Activated CD4-positive, alpha-beta T cell treated with anti-CD3 and anti-CD28 coated beads, Interleukin-2, amount 50 U/mL, for 16 hours (primary cell): ENCODE measurements at places on chromosomes 2 and 18.

- no peak for DNase-seq
Observed at GRCh38 chr2:23495661-23496114, 110.7 kb downstream of the KLHL29 start.

DNA sequence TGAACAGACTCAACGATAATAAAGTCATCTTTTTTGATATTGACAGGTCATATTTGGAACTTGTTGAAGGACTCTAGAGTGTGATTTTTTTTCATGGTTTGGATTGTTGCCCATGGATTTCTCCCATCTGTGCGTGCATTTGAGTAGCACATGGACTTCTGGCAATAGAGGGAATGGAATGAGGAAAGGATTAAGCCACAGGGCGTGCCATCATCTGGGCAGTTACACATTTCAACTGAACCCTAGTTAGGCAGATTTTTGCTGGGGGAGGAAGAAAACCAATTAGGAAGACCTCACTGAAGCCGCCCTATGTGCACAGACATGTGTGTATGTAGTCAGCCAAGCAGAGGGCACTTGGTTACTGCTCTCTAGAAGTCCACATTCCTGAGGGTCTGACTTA is 72.6 kb downstream of the TPGS2 start:
- DNase-seq = no peak

DNA sequence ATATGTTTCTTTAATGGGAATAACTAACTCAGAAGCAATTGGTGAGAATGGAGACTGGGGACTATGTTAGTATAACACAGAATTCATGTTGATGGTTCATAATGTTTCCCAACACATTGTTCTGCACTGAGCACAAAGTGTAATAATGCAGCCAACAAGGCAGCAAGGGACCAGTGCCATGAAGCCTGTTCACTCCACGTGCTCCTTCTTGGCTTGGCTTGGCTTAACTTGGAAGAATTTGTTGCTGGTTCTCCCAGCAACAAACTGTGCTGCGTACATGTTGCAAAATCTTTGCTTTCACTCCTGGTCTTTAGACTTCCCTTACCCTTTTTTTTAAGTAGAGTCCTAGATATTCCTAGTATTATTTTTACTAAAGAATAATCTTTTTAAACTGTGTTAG is 129.7 kb downstream of the MAP3K20 start:
- no peak for DNase-seq

DNA sequence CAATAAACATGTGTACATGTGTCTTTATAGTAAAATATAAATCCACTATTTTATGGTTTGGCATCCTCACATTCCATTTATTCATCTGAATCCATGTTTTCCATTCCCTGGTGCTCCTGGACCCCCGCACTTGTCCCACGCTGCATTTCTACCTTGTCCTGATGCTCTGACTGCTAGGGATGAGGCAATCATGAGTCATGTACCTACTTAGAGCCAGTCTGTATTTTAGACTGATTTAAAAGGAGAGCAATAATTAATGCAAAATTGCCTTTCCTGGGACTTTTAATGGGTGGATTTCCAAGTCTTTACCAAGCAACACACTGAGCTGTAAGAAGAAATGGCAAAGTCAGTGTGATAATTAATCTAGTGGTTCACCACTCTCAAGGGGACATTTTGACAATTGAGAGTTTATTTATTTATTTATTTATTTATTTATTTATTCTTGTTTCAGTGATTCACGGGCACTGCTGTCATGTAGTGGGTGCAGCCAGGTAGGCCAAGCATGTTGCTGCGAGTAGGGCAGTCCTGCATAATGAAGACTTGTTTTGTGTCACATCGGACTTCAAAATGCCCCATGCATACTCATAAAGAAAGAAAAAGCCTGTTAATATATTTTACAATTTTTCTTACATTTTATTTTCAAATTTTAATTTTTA is 419.3 kb upstream of the VWC2L start:
- no peak for DNase-seq

DNA sequence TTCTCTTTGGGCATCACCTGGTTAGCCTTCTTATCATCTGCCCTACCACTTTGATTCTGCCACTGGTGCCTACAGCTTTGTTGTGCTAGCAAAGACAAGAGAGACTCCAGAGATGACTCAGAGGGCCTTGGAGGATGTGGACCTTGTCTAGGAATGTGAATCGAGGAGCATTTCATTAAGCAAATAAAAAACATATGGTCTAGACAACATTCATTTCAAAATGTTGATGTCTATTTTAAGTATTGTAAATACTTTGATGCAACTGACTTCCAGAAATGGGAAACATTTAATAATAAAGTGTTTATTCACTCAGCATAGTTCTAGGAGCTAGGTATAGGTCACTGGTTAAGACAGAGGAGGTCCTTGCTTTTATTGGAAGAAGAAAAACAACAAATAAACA is 195.5 kb downstream of the CDCA7 start:
- DNase-seq = no peak

GRCh38 chr2:174844295-174844708 is 80.0 kb upstream of the CHRNA1 start:
- DNase-seq = no peak

DNA sequence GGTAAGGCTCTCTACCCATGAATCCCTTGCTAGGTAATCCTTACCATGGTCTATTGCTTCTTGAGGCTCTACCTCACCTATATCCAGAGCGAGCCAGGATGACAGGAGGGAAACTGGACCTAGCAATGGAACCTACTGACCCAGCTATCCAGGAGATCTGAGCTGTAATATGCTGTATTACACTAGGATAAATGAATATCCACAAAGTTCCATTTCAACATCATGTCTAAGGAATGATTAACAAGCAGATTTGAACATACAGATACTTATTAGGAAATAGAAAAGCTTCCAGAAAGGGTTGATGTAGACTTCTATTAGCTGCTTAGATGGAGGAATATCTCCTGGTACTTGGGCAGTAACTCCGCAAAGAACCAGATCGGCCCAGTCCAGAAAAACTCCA is 110.1 kb downstream of the BAZ2B start:
- no peak for DNase-seq

DNA sequence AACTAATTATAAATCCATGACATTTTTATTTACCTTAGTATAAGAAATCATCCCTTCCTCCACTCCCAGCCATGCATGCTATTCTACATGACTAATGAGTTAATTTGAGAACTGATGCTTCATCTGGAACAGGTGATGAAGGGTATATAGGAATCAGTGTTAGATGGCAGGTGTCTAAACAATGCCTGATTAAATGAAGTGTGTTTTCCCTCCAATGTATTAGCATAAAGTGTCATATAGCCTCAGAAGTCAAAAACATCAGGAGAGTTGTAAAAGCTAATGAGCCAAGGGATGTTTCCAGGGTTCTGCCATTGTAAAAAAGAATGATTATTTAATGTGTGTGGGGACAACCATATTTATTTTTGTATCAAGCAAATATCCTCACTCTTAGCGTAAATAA is 913.8 kb downstream of the DCC start:
- no peak for DNase-seq

DNA sequence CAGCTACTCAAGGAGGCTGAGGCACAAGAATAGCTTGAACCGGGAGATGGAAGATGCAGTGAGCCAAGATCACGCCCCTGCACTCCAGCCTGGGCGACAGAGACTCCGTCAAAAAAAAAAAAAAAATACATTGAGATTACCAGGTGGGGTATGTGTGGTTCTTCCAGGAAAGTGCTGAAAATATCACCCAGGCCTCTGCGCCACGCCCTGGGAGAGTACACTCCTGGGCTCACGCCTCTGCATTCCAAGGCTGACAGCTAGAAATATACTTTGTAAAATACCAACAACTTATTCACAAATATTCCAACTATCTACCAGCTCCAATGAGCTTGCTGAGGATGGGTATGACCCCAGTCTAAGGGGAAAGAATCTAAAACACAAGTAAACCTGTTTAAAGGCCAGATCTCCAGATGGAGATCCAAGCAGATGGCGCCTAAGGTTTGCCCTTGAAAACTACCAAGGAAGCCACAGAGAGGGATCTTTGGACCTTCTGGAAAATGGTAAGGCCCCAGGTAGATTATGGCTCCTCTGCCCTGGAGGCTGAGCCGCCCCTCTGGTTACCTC is 21.6 kb upstream of the B3GNT7 start:
- DNase-seq = no peak

DNA sequence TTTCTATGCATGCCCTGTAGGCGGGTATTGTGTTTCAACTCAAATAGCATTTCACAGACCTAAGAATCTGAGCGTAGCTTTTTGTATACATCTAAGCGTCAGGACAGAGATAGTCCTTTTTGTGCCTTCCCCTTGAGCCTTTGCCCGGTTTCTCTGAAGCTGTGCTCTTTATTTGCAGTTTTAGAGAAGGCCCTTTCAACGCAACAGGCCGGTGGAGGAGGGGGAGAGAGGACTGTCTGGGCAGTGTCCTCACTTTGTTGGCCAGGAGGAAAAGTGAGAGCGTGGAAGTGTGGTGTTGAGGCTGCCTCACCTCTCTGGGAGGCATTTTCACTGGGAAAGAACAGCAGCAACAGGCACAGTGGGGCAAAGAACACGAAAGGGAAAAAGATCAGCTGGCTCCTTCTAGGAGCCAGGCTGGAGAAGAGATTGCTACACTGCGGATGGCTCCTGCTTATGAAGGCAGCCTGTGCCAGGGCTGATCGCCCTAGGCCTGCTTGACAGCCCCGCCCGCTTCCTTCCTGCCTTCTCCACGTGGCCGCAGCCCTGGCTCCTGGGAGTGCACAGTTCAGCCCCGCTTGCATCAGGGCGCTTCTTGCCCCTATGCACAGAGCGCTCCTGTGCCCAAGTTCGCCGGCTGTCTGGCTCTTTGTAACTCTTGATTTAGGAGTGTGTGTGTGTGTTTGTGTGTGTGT is 195.6 kb upstream of the POU3F3 start:
- peak; percentile 40 for DNase-seq

GRCh38 chr2:105593221-105593967 is 151.3 kb upstream of the NCK2 start:
- no peak for DNase-seq

GRCh38 chr18:68723539-68723938 is 8.6 kb upstream of the TMX3 start:
- DNase-seq = no peak

DNA sequence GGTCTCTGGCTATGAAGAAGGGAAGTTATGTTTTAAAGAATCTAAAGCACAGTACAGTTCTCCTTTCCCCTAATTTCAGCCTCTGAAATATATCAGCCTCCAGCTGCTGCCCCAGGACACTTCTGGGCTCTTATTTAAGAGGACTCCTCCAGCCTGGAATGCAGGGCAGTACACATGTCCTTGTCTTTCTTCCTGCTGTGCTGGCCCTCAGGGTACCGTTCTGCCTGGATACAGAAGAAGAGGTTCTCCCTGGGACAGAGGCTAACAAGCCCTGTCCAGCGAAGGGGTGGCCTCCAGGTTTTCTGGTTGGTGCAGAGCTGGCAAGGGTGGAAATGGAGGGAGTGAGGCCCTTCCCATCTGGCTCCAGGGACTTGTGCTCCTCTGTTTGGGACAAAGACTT is 22.1 kb downstream of the MLPH start:
- DNase-seq = no peak

DNA sequence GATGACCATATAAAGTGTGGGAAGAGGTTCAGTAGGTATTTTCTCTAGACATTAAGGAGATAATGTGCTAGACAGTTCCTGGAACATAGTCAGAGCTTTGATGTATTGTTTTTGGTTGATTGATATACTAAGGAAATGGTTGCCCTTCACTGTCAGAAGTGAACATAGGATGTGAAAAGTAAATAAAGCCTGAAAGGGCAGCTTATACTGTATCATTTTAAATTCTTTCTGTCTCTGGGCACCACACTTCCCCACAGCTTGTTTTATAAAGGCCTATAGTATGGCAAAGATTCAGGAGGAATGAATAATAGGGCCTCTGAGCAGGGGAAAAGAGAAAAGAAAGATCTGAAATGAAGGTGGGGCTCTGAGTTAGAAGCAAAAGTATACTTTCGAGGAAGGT is 72.7 kb upstream of the ITPRID2 start:
- no peak for DNase-seq

DNA sequence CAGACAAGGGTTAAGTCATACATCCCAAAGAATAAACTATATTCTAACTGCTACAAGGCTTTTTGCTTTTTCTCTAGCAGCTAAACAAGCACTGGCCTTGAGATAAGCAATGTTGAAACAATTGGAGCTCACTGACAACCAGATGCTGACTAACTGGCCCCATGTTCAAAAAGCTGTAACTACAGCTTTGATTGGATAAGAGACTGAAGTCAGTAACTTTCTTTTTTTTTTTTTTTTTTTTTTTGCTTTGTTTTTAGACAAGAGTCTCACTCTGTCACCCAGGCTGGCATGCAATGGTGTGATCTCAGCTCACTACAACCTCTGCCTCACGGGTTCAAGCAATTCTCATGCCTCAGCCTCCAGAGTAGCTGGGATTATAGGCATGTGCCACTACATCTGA is 45.4 kb upstream of the TMEM163 start:
- DNase-seq = no peak

GRCh38 chr2:206836722-206837121 is 71.3 kb downstream of the FASTKD2 start:
- DNase-seq = no peak

- DNase-seq = peak; percentile 82
Observed at GRCh38 chr2:136134126-136134525, 16.2 kb upstream of the CXCR4 start.

DNA sequence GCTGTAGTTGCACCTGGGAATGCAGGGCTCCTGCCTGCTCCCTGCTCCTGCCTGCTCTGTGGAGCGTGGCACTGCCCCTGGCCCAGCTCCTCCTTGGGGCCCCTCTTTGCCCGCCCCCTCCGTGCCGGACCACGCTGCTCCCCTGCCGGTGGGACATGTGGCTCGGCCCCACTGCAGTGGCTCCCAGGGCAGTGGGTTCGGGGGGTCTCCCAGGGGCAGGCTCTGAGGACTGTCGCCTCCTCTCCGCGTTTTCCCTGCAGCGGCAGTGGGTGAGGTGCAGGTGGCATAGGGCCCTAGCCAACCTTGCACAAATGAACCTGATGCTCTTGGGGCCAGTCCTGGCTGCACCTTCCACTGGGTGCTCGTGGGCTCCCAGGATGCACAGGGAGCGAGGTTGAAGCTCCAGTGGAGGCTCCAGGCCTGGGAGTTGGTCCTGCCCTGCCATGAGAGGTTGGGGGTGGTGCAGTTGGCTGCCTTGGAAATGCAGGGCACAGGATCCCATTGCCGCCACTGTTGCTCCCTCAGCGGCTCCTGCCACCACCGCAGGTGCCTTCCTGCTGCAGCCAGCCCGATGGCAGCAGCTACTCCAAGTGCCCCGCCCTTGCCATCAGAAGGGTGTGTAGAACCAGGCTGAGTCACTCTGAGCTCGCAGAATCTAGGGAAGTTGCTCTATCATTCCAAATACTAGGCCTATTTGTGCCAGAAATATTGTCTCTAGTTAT is 313.1 kb upstream of the SYT4 start:
- no peak for DNase-seq
